ENCODE measurements at places on chromosomes 3 and 15.

DNA sequence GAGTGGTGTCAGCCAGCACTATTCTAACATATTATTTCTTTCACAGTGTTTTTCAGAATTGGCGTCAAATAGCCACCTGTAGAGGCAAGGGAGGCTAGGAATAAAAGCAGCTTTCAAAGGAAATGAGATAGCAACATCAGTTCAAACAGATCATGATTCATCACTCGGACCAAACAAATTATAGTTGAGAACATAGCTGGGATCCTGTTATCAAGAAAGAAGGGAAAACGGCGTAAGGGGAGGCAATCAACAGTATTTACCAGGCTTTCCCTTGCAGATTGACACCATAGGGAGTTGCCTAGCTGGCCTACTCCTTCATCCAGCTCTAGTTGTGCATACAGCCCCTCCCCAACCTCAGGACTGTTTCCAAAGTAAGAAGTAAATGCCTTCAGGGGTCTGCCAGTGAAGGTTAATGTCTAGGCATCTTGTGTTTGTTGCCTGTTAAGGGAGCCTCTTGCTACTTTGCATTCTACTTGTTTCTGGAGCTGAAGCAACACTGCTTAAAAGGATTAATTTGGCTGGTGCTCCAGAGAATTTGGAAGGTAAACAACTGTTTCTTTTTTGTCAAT lies 286.5 kb downstream of the NSUN3 start:
- DNase-seq = no peak

GRCh38 chr3:10140996-10141546 lies 507 bp upstream of the VHL start:
- no peak for DNase-seq

- DNase-seq = no peak
These were observed 121.7 kb upstream of the TPM1 start for GRCh38 chr15:62920682-62921502.

DNA sequence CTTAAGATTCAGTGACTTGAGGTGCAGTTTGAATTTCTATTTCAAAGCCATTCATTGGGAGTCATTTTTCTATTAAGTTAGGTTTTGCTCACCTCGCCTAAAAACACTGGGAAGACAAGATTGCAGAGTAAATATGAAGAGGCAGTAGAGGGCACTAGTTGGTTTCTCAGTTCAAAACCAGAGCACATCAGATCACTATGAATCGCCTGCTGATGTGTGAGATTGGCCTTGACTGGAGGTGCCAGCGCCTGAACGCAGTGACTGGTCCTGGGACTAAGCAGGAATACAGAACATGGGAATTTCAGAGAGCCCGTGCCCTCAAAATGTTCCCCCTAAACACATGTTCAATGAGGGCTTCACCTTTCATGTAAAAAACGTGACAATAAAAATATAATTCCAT lies 229.0 kb downstream of the ITPR1 start:
- no peak for DNase-seq

DNA sequence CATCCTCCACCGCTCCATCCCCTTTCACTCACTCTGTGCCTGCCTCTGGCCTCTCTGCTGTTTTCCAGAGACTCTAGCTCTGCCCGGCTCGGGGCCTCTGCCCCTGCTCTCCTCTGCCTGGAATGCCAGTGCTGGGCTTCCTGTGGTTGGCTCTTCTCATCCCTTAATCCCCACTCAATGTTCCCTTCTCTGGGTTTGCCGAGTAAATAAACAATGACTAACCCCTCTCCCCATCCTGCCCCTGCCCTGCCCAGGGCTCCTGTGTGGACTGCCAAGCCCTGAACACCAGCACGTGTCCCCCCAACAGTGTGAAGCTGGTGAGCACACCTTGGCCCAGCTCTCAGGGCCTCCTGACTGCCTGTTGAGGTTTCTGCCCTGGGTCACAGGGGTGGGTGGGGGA lies 12.2 kb downstream of the STAB1 start:
- DNase-seq = no peak

Measured in RWPE2 (cell line).